ELF-1 (cell line): ENCODE measurements at places on chromosomes 2 and 18.

DNA sequence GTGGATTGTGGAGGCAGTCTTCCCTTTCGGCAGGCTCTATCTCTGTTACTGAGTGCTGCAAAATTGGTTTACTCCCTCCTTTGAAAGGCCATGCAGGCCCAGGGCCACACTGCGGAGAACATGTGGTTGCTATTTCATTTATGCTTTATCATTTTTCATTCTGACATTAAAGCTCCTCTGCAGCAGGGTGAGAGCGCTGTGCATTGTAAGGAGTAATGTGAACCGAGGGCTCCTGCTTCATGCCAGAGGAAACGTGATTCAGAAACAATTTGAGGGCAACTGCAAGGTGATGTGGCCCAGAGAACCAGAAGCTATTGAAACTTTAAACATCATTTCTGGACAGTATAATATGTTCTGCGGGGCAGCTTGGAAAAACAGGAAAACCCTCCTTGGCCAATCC, 341.6 kb upstream of the NT5C1B start:
- DNase-seq, result no peak

GRCh38 chr2:230785346-230785745, 72.7 kb downstream of the CAB39 start:
- DNase-seq, result no peak

DNA sequence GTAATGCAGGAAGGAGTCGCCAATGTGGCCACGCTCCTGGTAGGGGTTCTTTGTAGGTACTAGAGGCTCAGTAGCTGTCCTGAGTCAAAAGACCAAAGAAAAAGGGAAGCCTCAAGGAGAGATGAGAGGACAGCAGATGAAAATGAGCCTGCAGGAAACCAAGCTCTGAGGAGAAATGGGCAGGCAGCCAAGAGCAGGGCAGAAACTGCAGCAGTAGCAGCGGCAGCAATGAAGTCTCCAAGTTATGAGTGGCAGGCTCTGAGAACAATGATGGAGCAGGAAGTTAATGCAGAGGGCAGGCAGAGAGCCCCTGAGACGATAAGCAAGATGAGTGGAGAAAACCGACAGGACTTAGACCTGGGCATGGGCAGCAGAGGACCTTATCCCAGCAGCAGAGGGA, 48.2 kb upstream of the TMEM200C start:
- no peak for DNase-seq

DNA sequence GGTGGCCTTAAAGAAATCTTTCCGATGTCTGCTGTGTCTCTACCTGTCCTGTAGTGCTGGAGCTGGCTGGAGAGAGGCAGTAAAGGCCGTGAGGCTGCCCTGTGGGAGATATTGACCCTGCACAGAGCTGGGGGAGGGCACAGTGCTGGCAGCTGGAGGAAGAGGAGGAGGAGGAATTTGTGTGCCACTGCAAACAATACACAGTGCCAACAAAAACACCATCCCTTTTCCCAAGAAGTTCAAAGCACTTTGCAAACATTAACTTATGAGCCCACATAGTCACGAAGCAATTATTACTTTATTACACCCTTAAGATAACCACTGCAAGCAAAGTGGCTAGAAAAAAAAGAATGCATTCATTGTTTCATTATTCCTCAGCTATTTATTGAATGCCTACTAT, 45.0 kb upstream of the CYTIP start:
- DNase-seq, result no peak

DNA sequence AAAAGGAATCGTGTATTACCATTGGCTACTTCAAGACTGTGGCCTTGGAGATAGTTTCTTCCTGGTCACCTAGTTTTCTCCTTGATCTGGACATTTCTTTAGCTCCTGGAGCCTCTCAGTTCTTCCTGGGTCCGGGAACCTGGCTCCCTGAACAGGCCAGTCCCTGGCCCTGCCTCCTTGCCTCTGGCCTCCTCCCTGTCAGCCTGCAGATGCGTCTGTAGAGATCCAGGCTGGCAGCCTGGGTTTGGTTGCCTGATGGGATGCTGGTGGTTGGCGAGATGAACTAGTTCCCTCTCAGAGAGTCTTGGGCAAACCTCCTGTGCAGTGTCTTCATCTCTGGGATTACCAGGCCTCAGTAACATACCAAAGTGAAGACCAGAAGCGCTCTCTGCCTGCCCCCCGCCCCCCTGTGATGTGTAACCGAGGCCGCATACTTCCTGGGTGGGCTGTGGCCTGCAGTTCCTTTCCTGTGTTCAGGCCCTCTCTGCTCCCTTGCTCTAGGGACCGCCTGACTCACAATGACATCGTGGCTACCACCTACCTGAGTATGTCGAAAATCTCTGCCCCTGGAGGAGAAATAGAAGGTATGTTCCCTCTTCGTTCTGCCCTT, 85.4 kb downstream of the DYSF start:
- DNase-seq, result no peak

GRCh38 chr2:157107877-157108276, 149.6 kb upstream of the GALNT5 start:
- no peak for DNase-seq

GRCh38 chr2:64192125-64192479, 47.9 kb upstream of the PELI1 start:
- no peak for DNase-seq

- DNase-seq, result no peak
These were observed 151.7 kb downstream of the ARHGAP28 start for GRCh38 chr18:6881034-6881820.

DNA sequence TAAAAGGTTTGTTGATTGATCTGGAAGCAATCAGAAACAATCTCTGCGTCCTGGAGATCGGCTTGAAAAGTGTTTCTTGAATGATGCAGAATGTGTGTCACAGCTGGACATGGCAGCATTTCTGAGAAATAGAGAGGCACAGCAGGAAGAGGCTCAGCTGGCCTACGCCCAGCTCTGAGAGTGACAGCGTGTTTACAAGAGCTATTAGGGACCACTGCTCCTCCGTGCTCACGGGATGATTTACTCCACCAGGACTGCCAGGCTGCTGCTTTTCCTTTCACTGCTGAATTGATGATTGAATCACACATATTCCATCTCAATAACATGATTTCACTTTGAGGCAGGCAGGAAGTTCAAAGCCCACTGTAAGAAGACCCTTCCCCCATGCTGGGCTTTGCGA, 62.8 kb downstream of the GALNT14 start:
- no peak for DNase-seq

GRCh38 chr2:229169751-229170150, 101.3 kb downstream of the PID1 start:
- DNase-seq, result no peak

- DNase-seq, result no peak
These were observed 28.6 kb downstream of the IGFBP2 start for GRCh38 chr2:216661639-216662375.

DNA sequence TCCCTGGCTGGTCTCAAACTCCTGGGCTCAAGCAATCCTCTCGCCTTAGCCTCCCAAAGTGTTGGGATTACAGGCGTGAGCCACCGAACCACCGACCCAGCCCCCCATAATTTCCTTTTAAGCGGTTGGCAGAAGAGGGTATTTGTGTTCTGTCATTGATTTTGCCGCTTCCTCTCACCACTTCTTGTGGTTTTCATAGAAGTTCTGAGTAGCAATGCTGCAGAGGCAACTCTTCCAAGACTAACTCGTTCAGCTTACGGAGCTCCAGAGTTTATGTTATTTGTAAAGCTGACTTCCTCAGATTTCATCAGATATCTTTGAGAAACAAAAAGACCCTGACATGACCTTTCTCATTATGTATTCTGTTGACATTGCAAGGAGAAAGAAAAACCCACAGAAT, 261.4 kb upstream of the KCNJ3 start:
- no peak for DNase-seq

GRCh38 chr2:144504218-144504641, 15.7 kb downstream of the ZEB2 start:
- DNase-seq, result peak; percentile 71

DNA sequence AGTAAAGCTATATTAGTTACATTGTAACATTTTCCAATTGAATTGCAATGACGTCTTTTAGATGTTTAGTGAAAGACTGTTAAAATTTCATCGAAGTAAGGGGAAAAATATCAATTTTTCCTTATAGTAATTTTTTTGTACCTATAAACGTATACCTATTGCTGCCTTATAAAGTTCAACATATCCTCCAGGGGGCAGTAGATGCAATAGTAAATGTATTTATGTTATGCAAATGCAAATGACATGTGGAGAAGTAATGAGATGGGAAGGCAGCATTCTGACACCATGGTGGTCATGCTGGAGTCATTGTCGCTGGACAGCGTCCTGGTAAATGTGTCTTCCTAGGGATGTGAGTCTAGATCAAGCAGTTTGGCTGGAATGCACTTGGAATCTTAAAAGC, 38.7 kb downstream of the MSTN start:
- peak; percentile 4 for DNase-seq

DNA sequence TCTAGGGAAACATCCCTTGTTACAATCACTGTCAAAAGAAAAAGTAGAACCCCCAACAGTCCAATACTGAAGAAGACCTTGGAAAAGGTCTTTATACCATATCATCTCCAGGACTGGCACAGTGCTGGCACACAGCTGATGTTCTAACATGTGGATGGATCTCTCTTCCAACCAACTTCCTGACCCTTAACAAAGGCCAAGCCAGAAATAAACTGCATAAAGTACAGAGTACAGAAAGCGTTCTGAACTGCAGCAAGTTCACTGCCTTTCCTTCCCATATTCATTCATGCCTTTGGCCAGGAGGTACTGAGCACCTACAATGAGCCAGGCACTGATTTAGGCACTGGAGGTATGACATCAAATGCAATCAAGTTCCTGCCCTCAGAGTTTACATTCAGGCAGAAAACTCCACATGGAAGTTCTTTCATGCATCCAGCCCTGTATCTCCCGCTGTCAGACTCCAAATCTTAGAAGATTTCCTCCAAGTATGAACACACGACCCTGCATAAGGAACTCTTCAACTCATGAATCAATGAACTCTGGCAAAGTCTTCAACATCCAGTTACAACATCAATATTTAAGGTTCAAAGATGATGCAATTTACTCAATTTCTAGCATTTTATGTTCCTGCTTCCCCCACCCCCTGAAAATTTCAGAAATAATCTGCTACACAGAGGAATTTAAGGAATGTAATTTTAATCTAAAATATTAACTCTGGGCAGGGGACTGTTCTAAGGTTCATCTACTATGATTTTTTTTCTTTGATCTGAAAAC, 33.8 kb downstream of the ACVR1 start:
- DNase-seq, result no peak

DNA sequence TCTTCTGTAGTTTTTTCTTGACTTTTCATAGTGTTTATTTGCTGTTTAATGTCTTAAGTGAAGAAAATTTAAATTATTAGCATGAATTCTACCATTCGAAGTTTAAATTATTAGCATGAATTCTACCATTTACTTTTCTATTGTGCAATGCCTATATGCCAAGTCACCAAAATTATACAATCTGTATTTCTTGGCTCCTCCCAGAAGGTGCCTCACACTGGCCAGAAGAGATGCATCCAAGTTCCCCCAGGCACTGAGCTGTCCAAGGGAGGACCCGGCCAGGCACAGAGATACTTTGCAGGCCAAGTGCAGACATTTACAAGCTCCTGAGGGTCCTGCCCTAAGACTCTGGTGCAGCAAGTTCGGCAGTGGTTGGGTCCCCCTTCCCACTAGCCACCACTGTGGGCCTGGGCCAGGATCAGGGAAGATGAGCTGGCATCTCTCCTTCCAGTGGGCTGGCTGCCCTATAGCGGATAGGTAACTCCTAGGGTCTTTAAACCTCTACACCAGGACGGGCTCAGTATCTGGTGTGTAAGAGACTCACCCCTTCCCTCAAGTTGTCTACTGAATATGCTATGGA, 31.3 kb downstream of the TMEM247 start:
- no peak for DNase-seq

DNA sequence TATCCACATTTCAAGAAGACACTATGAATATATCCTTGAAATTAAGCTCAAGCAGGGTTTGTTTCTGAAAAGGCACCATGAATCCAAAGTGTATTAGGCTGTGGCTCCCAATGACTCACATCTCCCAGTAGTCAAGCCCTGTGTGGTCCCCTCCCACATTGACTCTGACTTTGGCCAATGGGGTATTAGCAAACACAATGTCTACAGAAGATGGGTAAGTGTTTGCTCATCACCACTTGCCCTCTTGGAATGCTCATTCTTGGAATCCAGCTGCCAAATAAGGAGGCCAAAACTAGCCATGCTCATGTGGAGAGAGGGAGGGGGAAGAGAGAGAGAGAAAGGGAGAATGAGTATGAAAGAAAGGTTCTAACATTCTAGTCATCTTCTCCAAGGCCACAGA, 490.0 kb downstream of the TXNL1 start:
- no peak for DNase-seq

DNA sequence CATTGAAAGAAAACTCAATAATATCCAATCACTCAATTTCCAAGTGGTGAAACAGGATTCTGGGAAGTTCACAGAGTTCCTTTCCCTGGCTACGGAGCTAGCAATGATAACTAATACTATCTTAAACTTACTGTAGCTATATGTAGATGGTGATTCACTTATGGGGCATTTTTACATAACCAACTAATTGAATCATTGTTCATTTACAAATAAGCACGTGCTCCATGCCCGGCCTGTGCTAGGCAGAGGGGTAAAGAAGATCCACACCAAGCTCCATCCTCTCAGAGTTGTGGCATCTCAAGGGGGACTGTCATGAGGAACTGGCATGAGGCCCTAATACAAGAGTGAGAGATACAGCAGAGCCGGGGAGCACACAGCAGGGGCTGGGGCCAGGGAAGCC, 176.3 kb downstream of the ANKRD30B start:
- DNase-seq, result no peak

GRCh38 chr2:184769686-184770085, 171.4 kb downstream of the ZNF804A start:
- no peak for DNase-seq

DNA sequence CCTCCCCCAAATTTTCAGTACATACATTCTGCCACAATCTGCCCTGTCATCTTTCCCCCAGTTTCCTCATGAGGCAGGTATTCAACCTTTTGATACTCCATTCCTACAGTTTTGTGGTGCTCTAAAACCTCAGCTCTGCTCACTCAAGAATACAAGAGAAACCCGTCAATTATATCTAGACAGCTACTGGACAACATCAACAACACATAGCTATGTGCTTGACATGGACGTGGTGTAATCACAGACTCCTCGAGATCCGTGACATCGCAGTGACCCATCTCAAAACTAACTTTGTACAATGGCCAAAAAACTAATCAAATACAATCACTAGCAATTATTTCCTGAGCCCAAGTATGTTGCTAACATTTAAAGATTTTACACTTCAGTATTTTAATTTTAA, 23.6 kb downstream of the WDSUB1 start:
- DNase-seq, result no peak

- no peak for DNase-seq
These were observed 468.0 kb upstream of the PKDCC start for GRCh38 chr2:41579806-41580205.

GRCh38 chr2:203683932-203684556, 22.4 kb upstream of the CD28 start:
- no peak for DNase-seq

GRCh38 chr2:186909095-186909494, 60.1 kb upstream of the ZSWIM2 start:
- DNase-seq, result no peak

- peak; percentile 3 for DNase-seq
These were observed 31.6 kb downstream of the CYBRD1 start for GRCh38 chr2:171553858-171554257.

- DNase-seq, result no peak
These were observed 682 bp upstream of the LNPK start for GRCh38 chr2:176002688-176003210.

- peak; percentile 4 for DNase-seq
These were observed 84.0 kb upstream of the DSEL start for GRCh38 chr18:67600181-67601180.

GRCh38 chr18:33669589-33669988, 91.6 kb downstream of the ASXL3 start:
- no peak for DNase-seq
